A549 treated with DMSO at 1 μM for 4 hours (cell line): ENCODE measurements at places on chromosomes 1 and 21. TPM values are rescaled to one million over a fixed set of nuclear protein-coding genes. Genes with fewer than 3 reads are reported as not detected.

TBX15 gene
- 0.05 to 0.07 TPM (median 0.07 TPM) in 4 of 5 replicates, not detected in the other for total RNA-seq

PYGO2 gene
- 22.8 to 24.9 TPM (median 23.9 TPM) in 5 replicates for total RNA-seq

SETSIP gene
- not detected in 5 replicates for total RNA-seq

DMRTA2 gene
- total RNA-seq: 0.14 to 0.26 TPM (median 0.18 TPM) in 5 replicates

SFT2D2 gene
- total RNA-seq: 16.1 to 18.5 TPM (median 17.6 TPM) in 5 replicates

FAM163A gene
- 0.02 TPM in 1 of 5 replicates, not detected in the others for total RNA-seq

ALX3 gene
- total RNA-seq: not detected in 5 replicates

ETV3L gene
- total RNA-seq: not detected in 5 replicates

AMY2A gene
- not detected in 5 replicates for total RNA-seq

MPL gene
- 0.26 TPM in 1 of 5 replicates, not detected in the others for total RNA-seq

LCE2C gene
- not detected in 5 replicates for total RNA-seq

CRYAA gene
- not detected in 5 replicates for total RNA-seq

MCM3AP gene
- total RNA-seq: 30.4 to 49.6 TPM (median 47.5 TPM) in 5 replicates

S100A8 gene
- total RNA-seq: not detected in 5 replicates

OR2G3 gene
- total RNA-seq: not detected in 5 replicates
